Gastroesophageal sphincter (tissue), 4 donors: ENCODE measurements at places on chromosomes 1 and 21.
A peak's percentile ranks its signal among the peaks of the same experiment; 100 is the strongest.

GRCh38 chr1:91821126-91821868 is 64.7 kb downstream of the TGFBR3 start:
- no peak for ATAC-seq

DNA sequence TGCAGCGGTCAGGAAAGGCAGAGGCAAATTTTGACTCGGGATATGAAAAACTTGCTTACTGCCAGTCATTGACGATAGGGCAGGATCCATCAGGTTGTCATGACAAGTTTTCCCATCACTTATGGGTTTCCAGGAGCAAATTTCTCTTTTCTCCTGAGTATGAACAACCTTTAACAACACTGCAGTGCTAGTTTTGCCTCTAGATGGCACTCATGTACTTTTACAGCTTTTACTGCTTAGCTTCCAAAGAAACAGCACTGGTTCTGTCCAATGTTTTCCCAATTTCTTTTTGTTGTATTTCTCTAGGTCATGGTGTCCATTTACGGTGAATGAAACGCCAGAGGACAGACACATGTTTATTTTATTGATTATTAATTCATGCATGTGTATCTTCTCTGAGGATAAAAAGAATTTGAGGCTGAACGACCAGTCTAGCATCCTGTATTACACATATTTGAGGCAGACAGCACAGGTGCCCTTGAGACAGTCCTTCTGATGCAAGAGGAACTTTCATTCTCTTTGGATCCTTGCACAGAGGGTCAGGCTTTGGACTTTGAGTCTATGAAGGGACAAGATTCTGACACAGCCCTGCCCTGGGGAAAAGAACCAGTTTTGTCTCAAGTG is 112.3 kb upstream of the TRABD2B start:
- ATAC-seq = no peak

DNA sequence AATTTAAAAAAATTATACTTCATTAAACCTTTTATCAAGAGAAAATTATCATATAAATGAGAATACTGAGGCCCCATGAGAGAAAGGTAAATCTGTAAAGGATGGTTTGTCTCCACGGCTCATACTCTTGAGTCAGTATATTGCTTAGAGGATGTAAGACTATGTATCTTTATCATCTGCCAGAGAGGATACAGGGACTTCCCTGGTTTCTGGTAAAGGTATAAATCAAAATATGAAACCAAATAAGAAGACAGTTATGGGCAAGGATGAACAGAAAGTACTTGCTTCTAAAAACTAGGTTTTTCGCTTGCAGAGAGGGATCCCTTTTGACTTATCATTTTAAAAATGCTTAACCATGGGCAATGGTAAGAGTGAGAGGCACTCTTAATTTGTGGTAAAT is 112.4 kb downstream of the POU2F1 start:
- ATAC-seq = no peak

DNA sequence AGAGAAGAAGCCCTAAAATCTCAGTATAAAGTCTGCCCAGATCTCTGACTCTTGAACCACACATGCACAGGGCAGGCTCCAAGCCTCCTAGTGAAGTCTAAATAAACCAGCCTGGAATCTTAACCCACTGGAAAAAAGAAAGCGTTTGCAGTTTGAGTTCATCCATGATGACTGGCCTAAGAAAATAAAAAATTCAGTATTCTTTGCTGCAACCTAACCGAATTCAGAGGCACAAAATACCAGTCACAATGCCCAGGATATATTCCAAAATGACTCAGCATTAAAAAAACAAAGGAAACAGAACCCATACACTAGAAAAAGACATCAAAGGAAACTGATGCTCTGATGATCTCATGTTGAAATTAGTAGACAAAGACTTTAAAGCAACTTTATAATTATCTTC is 269.2 kb downstream of the SDCCAG8 start:
- ATAC-seq = no peak

DNA sequence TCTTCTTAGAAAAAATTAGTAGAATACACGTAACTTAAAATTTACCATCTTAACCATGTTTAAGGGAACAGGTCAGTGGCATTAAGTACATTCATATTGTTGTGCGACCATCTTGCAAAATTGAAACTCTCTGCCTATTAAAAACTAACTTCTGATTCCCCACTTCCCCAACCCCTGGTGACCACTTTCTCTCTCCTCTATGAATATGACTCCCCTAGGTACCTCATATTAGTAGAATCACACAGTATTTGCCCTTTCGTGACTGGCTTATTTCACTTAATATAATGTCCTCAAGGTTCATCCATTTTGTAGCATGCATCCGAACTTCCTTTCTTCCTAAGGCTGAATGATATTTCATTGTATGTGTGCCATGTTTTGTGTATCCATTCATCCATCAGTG is 15.1 kb upstream of the TARBP1 start:
- ATAC-seq = no peak

- no peak for ATAC-seq
These were observed 23.6 kb downstream of the CAMK2N1 start for GRCh38 chr1:20462397-20462796.

- no peak for ATAC-seq
These were observed 206.6 kb upstream of the GRIK3 start for GRCh38 chr1:37240897-37241296.

- ATAC-seq = peak; percentile 58
These were observed 87.2 kb downstream of the SYT2 start for GRCh38 chr1:202623075-202623474.

DNA sequence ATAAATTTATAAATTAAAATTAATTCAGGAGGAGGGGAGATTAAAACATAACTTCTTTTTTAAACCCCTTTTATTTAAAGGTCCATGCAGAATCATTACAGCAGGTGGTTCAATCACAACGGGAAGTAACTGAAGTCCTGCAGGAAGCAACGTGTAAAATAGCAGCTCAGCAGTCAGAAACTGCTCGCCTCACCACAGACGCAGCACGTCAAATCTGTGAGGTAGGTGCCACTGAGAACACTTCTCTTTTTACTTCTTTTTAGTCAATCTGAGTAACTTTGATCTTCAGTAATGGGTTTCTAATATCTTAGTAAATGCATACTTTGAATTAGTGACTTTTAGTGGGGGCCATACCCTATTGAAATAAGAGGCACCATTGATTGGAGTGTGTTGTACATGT is 87.0 kb downstream of the CEP350 start:
- ATAC-seq = no peak

DNA sequence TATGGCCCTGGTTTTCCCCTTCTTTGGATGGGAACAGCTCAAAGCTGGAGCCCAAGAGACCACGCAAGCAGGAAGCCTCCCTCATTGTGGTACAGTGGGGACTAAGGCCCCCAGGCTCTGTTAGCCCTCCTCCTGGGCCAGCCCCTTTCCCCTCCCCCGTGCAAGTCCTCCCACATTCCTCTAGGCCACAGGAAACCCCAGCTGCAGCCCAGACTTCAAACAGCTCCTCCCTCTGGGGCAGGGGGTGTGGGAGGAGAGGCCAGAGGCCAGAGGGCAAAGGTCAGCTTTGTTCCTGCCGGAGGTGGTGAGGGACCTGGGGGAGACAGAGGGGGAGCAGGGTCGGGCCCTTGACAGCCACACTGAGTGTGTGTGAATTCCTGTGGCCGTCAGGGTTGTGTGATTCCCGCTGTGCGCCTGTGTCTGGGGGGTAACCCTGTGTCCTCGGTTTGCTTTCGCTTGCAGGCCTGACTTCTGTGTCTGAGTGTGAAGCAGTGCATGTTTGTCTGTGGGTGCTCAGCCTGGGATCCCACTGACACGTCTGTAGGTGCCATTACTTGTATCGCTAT is 3.4 kb upstream of the AHDC1 start:
- ATAC-seq = no peak

DNA sequence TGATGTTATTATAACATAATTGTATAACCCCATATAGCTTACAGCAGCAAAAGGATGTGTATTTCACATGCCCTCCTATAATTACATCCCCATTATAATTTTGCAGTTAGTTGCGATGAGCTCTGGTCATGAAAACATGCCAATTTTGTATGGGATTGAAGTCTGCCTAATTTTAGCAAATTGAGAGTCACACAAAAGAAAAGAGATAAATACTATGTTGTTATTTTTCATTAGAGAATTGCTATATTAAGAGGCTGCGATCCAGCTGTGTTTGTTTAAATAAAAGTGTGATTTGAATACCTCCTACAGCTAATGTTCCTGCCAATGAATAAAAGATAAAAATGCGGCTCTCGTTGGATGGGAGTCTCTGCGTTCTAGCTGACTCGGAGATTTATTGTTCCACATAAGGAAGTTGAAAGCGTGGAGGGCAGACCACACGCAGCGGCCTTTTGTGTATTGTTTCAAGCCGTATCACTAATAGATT is 461.0 kb upstream of the NFIA start:
- no peak for ATAC-seq

- no peak for ATAC-seq
These were observed 44.7 kb upstream of the LRRC7 start for GRCh38 chr1:69523032-69523431.

GRCh38 chr1:178644308-178645120 is 80.5 kb upstream of the RALGPS2 start:
- ATAC-seq = no peak

DNA sequence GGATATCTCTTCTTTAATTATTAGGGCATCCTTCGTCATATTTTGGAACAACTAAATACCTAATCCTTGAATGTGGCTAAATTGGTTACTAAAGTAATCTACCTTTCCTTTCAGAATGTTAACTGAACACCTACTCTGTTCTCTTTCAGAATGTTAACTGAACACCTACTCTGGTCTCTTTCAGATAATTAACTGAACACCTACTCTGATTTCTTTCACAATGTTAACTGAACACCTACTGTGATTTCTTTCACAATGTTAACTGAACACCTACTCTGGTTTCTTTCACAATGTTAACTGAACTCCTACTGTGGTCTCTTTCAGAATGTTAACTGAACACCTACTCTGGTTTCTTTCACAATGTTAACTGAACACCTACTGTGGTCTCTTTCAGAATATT is 21.9 kb downstream of the RAB7B start:
- no peak for ATAC-seq

GRCh38 chr1:202215472-202216130 is 22.0 kb downstream of the LGR6 start:
- ATAC-seq = no peak

- ATAC-seq = no peak
These were observed 61.4 kb upstream of the FMN2 start for GRCh38 chr1:240030236-240030635.

GRCh38 chr1:242522996-242523718 is 1.3 kb downstream of the PLD5 start:
- ATAC-seq = no peak

- ATAC-seq = no peak
These were observed 17.8 kb downstream of the C1orf116 start for GRCh38 chr1:207014728-207015127.

DNA sequence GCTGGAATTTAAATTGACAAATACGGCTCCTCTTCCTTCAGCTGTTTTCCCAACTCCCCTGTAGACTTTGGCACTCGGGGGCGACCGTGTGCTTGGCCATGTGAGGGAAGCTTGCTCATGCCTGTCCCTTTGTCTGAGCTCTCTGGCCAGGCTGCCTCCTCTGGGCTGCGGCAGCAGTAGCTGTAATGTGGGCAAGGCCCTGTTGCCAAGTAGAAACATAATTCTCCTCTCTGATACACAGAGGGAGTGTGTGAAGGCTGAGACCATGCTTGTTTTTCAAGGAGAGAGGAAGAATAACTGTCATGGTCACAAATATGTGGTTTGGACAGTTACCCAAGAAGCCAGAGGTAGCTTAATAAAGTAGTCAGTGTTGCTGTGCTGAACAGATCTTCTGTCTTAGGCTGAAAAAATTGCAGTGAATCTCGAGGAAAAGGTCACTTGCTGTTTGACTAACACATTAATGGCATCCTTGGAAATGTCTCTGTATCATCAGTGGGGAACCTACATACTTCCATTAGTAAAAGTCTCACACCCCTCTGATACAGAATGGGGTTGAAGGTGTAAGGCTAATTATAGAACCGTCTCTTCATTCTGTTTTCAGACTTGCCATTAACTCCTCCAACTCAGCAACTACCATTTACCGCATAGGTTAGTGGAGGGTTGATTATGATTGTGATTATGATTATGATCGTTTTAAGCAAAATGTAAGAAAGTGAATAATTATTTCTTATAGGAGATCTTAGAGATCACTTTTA is 94.6 kb downstream of the TGFB2 start:
- ATAC-seq = peak; percentile 46

GRCh38 chr1:162065016-162065415 is 4.5 kb upstream of the NOS1AP start:
- ATAC-seq = no peak

DNA sequence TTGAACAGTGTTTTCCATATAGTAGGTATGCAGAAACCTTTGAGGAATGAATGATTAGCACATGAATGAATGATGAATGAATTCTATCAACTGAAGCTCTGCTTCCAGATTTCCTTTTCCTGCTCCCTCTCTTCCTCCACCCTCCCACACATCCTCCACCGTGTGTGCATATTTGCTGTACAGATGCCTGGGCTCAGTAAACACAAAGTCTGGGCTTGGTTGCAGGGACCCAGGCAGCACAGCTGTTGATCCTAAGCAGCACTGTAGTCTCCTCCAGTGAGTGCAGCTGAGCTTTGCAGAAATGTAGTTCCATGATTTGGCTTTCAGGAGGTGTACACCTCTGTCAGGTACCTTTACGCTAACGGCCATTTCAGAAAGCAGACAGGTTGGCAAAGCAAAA is 611.7 kb downstream of the NUF2 start:
- ATAC-seq = no peak

DNA sequence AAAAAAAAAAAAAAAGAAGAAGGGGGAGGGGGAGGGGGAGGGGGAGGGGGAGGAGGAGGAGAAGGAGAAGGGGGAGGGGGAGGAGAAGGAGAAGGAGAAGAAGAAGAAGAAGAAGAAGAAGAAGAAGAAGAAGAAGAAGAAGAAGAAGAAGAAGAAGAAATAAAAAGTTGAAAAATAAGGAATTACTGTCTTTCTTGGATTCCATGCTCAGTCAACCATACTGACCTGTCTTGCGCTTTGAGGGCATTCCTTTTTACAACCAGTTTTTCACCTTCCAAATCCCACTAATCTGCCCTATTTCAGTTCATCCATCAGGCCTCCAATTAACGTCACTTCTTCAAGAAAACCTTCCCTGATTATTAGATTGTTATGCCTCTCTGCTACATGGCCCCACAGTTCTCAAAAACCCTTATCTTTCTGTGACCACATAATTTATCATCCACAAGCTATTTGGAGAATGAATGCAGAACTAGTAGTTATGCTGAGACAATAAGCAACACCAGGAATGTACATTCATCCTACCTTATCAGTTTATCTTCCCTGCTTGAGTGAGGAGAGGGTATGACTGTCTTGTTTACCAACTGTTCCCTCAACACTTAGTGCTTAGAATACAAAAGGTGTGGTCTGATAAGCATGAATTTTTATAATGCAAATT is 57.5 kb upstream of the GUCA2A start:
- no peak for ATAC-seq

DNA sequence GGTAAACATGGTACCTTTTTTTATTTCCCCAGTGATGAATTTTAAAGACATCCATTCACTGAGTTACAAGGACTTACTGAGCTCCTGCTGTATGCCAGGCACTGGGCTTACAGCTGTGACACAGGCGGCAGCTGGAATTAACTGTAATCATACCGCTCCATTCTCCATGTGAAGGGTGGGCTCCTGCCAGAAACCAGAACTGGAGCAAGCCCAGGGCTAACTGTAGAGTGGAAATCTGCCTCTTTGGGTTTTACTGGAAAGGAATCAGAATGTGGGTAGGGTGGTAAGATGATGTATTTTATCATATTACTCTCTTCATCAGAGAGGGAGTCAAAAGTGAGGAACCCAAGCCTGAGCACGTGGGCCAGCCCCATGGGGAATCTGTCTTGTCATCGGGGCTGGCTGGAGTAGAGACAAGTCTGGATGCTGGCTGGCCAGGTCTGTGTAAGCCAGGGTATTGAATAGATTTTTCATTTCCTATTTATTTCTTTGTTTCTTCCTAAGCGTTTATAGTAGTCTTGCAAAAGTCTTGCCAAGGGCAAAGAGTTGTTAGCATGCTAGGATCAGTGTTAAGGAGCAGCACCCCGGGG is 21.5 kb downstream of the FGGY start:
- peak; percentile 48 for ATAC-seq
